ENCODE measurements at places on chromosomes 12 and 14. TPM values are rescaled to one million over a fixed set of nuclear protein-coding genes. Genes with fewer than 3 reads are reported as not detected.

The CCDC177 gene
- total RNA-seq, result 0.29 TPM

The NRXN3 gene
- total RNA-seq, result 3.6 TPM

The TOMM20L gene
- not detected for total RNA-seq

The CTDSP2 gene
- 167 TPM for total RNA-seq

Data from breast epithelium (tissue), 4 donors.